Activated T-cell treated with anti-CD3 and anti-CD28 coated beads for 48 hours (primary cell): ENCODE measurements at places on chromosomes 1 and 21.

- DNase-seq = peak; percentile 15
Observed at GRCh38 chr1:200488375-200489165, 78.7 kb upstream of the ZNF281 start.

GRCh38 chr1:61171974-61172373 lies 89.6 kb downstream of the NFIA start:
- no peak for DNase-seq

DNA sequence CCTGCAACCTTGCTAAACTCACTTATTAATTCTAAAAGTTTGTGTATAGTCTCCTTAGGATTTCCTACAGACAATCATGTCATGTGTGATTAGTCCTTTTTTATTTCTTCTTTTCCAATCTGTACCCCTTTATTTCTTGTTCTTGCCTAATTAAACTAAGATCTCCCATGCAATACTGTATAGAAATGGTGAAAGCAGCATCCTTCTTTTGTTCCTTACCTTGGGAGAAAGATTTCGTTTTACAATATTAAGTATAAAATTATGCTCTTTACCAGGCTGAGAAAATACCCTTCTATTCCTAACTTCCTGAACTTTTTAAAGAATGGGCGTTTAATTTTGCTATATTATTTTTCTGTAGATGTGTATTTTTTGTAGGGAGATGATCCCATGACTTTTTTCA lies 7.6 kb upstream of the COL18A1 start:
- no peak for DNase-seq

DNA sequence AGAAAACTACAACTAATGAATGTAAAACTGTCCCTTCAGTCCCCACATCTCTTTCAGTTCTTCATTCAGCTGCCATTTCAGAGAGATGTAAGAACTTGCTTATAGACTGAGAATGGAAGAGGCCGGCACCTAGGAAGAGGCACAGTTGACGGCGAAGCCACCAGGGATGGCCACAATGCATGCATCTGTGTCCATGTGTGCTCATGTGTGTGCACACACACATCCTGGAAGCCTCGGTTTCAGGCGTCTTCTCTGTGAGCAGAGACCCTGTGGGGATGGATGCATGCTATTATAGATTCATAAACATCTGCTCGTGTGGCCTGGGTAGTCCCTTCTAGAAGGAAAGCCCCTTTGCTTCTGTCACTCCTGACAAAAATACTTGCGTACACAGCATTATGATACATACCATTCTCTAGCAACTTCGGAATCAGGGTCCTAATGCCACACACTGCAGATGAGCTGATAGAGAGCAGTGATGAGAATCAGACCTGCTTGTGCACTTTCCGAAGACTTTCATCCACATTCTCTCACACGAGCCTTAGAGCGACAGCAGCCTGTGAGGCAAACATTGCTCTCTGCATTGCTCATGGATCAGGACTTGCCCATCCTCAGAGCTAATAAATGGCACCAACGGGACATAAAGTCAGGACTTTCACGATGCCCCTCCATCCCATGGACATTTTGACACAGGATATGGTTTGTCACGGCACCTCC lies 12.4 kb upstream of the GPR61 start:
- no peak for DNase-seq

- DNase-seq = no peak
Observed at GRCh38 chr1:240033406-240033805, 58.3 kb upstream of the FMN2 start.

DNA sequence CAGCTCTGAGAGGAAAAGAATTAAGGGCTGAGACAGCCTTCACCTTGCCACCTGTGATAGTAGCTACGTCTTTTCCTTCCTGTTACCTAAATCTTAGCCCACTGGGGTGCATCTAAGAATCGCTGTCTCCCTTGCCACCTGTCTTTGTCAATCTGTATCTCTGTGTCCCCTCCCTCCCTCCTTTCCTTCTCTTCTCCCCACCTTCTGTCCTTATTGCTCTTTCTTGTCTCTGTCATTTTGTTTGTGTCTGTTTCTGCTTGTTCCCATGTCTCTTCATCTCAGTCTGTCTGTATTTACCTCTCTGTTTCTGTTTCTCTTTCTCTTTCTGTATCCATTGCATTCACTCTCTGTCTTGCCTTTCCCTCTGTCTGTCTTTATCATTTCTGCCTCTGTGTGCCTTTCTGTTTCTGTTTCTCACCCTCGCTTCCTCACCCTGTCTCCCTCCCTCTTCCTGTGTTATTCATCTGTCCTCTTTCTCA lies 30.2 kb downstream of the SLC22A15 start:
- DNase-seq = no peak

- DNase-seq = no peak
Observed at GRCh38 chr1:174700314-174700713, 252.6 kb downstream of the GPR52 start.
